ENCODE measurements at places on chromosomes 7 and 10. TPM values are rescaled to one million over a fixed set of nuclear protein-coding genes. Genes with fewer than 3 reads are reported as not detected.

Gene MMD2
- not detected for total RNA-seq

Gene TACC2
- total RNA-seq, result not detected

Gene PHKG1
- 1.3 TPM for total RNA-seq

Gene OR2AE1
- not detected for total RNA-seq

Gene ANKRD2
- 0.13 TPM for total RNA-seq

Gene GRM3
- not detected for total RNA-seq

Gene OR2A42
- not detected for total RNA-seq

Gene FANK1
- 0.25 TPM for total RNA-seq

Gene HOXA13
- total RNA-seq, result not detected

Gene MRPS17
- 38.6 TPM for total RNA-seq

Gene PITRM1
- 128 TPM for total RNA-seq

Gene NPC1L1
- not detected for total RNA-seq

Gene KNDC1
- 0.17 TPM for total RNA-seq

Gene SRRM3
- not detected for total RNA-seq

Gene CYP2C8
- total RNA-seq, result 0.21 TPM

Gene GALNT17
- not detected for total RNA-seq

Gene NUTM2B
- 1.1 TPM for total RNA-seq

Gene OR2A7
- total RNA-seq, result 1.0 TPM

Gene CLRN3
- total RNA-seq, result not detected

Gene FGL2
- 2.1 TPM for total RNA-seq

Gene ADAMTS14
- 0.04 TPM for total RNA-seq

Gene CPN1
- not detected for total RNA-seq

Gene AMZ1
- total RNA-seq, result not detected

Gene SUGCT
- 1.3 TPM for total RNA-seq

Gene IGF2BP3
- 0.67 TPM for total RNA-seq

Gene TMEM270
- not detected for total RNA-seq

Gene GFRA1
- not detected for total RNA-seq

Gene KEL
- total RNA-seq, result 0.10 TPM

Gene VOPP1
- total RNA-seq, result 67.0 TPM

Gene SHLD2
- 46.2 TPM for total RNA-seq

Gene OR9A2
- total RNA-seq, result not detected

Gene IGFBP3
- 1.3 TPM for total RNA-seq

Gene DKK1
- not detected for total RNA-seq

Gene TMEM72
- total RNA-seq, result not detected

Gene CPXM2
- not detected for total RNA-seq

Gene GNGT1
- not detected for total RNA-seq

Gene DLX5
- total RNA-seq, result not detected

Gene CACNA2D1
- total RNA-seq, result not detected

Gene ITPRID1
- not detected for total RNA-seq

Gene GRID1
- total RNA-seq, result not detected

Gene CYP3A7
- total RNA-seq, result not detected

Gene PLPP4
- total RNA-seq, result not detected

Gene SCIN
- 0.08 TPM for total RNA-seq

Gene ACSM6
- total RNA-seq, result not detected

Gene SEMA3A
- 0.17 TPM for total RNA-seq
